ENCODE measurements at places on chromosomes 6 and 20.

- no peak for DNase-seq
These were observed 364.5 kb upstream of the CITED2 start for GRCh38 chr6:139738801-139739455.

- no peak for DNase-seq
These were observed 41.4 kb upstream of the TMX4 start for GRCh38 chr20:8060977-8061376.

DNA sequence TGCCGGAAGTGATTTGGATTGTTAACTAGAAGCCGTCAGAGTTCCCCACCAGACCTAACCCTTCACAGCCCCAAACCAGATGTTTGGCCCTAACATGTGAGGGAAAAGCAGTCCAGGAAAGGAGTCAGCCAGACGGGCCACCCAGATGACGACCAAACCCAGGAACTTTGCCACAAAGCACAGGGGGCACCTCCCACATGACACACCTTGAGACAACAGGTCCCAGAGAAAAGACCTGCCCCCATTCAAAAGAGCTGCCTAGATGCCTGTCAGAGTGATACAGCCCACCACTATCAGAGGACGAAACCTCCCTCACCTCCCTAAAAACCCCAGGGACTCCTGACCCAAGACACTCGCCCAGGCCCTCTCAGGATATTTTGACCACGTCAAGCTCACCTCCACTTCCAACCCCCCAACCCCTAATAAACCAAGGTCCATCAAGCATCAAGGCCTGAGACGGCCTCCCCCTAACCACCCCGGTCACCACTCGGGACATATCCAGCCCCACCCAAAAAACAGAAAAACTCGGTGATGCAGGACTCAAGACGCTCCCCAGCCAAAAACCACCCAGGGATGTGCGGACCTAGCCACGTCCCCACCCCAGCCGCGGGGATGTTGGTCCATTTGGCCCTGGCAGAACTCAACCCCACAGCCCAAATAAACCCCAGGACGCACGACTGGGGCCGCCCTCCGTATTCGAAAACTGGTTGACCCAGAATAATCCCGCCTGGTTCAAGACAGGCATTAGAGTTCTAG is 662 bp downstream of the ZNF343 start:
- peak; percentile 32 for DNase-seq

DNA sequence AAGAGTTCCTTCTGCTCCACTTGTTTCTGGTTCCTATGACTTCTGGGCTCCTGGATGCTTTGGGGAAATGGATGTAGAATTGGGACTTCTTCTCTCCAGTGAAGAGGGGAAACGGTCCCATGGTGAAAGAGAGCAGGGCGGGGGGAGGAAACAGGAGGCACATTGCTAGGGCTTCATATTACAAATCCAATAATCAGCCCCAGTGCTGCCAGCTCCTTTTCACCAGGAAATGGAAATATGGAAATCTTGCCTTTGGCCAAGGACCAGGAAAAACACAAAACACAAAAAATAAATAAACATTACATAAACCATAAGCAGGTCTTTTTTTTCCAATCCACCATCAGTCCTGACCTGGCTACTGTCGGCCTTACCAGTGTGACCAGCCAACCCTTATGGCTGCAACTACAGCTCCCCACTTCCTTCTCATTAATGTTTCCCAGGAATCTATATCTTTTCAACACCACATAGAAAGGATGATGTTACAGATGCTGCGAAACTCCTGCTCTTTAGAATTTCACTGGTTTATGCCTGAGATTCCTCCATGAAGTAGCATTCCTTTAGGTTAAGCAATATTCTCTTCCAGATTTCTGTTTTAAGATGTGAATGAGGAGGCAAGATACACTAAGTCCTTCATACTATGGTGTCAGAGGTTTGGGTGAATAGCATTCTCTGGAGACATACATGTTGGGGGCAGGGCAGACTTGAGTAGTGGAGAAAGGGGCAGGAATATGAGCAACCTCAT is 2.0 kb downstream of the PI3 start:
- DNase-seq = no peak

- no peak for DNase-seq
These were observed 209.8 kb upstream of the MARCKS start for GRCh38 chr6:113647143-113647889.

DNA sequence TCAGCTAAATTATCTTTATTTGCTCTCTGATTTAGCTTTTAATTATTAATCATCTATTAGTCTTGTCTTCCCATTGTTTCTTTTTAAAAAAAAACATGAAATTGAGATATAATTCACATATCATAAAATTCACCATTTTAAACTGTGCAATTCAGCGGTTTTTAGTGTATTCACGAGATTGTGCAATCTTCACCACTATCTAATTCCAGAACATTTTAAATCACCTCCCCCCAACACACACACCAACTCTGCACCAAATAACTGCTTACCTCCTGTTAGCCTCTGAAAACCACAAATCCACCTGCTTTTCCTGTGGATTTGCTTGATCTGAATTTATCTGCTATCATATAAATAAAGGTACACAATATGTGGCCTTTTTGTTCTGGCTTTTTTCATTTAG is 8.8 kb upstream of the ABRACL start:
- DNase-seq = no peak

DNA sequence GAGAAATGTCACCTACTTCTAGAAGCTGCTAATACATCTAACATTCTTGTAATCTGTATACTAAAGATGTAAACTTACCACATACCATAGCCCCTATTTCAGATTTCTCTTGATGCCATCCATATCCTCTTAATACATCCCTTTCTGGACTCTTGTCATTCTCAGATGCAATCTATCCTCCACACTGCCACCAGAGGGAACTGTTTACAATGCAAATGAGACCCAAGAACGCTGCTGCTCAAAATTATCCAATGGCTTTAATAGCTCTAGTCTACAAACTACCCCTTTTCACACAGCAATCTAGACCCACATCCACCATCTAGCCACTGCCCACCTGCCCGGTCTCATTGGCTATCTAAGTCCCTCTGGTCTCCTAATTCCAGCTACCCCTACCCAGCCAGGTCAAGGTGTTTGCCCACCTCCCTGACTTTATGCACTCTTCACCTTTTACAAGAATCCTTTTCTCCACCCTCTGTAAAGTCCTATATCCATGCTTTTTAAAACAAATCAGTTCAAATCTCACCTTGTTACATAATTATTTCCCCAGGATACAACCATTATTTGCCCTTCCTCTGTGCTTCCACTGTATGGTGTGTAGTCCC is 14.8 kb downstream of the FAXC start:
- peak; percentile 58 for DNase-seq

DNA sequence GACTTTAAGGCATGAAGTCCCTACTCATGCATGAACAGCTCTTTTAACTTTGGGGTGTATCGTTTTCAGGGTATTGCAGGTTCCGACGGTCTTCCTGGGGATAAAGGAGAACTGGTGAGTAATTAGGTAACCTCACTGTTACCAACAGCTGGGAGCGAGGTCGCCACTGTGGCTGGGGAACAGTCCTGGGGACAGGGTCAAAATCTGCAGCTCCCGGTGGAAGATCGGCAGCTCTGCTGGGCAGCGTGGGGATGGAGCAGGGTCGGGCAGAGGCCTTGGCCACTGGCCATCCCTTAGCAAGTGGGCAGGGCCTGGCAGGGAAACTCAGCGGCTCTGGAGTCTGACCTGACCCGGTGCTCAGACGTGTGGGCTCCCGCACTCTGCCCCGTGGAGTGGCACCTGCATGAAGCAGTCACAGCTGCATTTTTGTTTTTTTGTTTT is 16.1 kb downstream of the COL9A3 start:
- DNase-seq = no peak

DNA sequence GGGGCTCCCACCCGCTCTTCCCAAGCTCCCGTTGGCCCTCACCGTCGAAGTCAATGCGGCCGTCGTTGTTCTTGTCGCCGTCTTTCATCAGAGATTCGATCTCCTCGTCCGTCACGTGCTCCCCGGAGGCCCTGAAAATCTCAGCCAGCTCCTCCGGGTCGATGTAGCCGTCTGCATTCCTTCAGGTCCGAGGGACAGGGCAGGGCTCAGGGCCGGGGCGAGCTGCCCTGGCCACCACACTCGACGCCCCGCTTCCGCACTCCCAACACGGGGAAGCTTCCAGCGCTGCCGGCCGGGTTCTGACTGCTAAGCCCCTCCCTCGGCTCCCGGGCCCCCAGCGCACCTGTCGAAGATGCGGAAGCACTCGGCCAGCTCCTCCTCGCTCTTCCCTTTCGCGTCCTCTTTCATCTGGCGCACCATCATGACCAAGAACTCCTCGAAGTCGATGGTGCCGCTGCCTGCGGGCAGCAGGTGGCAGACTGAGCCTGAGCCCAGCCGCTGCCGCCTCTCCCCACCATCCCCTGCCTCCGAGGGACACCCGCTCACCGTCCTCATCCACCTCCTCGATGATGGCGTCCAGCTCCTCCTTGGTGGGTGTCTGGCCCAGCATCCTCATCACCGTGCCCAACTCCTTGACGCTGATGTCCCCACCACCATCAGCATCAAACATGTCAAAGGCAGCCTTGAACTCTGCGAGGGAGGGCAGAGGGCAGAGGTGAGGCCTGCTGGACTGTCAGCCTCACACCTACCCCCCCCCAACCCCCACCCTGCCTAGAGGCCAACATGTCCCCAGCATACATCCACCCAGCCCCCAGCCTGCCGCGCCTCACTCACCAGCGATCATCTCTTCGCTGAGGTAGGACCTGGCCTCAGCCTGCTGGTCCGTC is 2.9 kb downstream of the TNNC2 start:
- peak; percentile 79 for DNase-seq

DNA sequence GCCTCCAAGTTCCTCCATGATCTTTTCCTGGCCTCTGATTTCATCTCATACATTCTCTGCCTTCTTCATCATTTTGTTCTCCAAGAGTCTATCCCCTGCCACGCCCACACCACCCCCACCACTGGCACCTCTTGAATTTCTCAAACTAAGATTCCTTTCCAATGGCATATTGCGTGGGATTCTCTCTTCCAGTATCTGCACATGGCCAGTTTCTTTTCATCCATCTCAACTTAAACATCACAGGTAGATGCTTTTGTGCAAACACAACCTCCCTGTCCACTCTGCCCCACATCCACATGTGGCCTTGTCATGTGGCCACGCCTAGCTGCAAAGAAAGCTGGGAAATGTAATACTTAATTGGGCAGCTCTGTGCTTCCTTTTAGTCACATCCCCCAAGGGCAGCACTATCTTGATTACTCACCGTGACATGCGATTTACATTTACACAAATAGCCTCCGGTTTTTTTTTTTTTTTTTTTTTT is 33.4 kb upstream of the ZMYND8 start:
- DNase-seq = no peak

DNA sequence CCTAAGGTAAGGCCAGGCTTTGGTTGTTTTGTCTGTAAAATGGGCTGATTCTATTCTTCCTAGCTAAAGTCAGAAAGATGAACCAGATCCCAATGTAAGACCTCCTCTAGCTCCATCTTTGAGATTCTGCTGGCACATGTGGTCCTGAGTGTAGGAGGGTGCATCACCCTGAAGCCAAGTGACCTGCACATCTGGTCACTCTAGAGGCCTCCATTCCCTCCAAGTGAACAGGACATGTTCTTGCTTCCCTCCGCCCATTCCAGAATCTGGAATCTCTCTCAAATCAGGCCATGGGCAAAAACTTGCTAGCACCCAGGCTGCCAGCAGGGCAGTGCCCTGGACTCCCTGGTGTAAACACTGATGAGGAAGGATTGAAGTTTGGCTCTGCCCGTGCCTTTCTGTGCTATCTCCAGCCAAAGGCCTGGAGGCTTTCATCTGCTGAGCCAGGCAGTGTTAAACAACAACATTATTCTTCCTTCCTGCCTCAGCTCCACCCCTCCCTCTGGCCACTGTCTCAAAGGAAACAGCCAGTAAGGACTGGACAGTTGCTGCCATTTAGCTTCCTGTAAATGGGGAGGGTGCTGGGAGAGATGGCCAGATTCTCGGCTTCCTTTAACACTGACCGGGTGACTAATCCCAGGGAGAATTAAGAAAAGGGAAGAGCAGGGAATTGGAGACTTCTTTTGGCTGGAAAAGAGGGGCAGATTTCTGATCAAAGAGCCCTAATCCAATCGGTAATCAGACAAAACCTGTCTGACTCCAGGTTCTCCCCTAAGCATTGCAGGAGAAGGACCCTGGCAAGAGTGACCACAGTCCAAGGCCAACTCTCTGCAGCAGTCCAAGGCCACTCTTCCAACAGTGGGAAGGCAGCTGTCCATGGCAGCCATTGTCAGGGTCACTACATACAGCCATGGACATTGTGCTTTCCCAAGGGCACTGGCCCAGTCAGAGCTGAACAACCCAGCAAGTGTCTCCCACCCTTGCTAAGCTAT is 19.5 kb upstream of the ADGRF1 start:
- DNase-seq = no peak

DNA sequence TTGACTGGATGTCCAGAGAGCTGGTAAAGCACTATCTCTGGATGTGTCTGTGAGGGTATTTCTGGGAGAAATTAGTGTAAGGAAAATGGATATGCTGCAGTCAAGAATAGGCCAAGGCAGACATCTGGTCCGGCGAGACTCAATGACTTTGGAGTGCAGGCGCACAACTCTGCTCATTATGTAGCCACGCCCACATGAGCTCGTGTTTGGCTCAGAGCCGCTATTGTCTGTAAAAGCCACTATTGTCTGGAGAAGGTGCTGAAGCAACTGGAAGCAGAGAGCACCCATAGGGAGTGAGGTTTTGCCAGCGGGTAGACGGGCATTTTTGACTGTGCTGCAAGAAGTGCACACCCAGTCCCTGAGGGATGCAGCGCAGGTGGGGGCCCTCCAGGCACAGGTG is 305.0 kb upstream of the POU3F2 start:
- DNase-seq = no peak

Measured in NCI-H146 (cell line).